ENCODE measurements at places on chromosomes 4 and X.

GRCh38 chrX:153549807-153550206 lies 32.4 kb downstream of the ATP2B3 start:
- no peak for DNase-seq

DNA sequence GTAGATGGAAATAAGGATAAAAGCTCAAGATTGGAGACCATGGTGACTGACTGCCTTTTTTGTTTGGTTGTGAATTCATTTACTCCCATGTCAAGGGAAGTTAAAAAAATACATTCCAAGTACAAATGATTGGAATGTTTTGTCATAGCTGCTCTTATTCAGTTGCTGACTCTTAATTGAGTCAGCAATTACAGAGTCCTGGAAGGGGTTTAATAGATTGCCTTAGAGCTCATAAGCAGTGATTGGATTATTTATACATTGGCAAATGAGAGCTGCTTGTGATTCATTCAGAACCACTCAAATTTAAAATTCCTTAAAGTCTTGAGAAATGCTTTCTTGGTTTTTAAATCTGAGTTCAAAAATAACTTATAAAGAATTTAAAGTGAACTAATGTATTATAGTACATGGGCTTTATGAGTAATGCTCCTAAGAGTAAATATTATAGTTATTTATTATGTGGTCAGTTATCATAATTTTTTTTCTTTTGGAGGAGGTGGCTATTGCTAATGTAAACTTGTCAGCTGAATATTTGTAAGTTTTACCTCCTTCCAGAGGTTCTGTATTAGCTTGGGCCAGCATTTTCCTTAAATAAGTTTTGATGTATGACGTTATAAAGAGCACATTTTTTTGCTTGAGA lies 13.6 kb downstream of the JADE1 start:
- peak; percentile 97 for DNase-seq

- DNase-seq = no peak
Observed at GRCh38 chr4:121943941-121944340, 7.9 kb downstream of the TRPC3 start.

GRCh38 chr4:74014332-74014731 lies 15.9 kb upstream of the CXCL5 start:
- peak; percentile 4 for DNase-seq

- peak; percentile 68 for DNase-seq
Observed at GRCh38 chr4:147340111-147340510, 140.8 kb upstream of the EDNRA start.

DNA sequence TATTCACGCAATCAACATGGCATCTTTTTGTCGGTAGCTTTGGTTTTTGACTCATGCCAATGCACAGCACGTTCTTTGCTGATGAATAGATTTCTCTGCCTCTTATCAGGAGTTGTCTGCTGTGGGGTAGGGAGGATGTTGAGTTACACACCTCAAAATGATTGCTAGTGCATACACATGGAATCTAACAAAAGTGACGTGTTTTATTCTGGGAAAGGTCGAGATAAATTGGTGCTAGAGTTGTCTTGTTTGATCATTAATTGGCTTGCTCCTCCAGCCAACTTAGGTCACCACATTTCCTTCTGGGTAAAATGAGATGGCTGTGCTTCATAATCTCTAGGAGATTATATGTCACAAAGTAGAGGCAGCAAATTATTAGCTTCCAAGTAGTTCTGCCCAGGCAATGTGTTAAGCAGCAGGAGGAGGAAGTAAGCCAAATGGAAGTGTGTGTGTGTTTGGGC lies 3.9 kb downstream of the RAB9A start:
- no peak for DNase-seq

DNA sequence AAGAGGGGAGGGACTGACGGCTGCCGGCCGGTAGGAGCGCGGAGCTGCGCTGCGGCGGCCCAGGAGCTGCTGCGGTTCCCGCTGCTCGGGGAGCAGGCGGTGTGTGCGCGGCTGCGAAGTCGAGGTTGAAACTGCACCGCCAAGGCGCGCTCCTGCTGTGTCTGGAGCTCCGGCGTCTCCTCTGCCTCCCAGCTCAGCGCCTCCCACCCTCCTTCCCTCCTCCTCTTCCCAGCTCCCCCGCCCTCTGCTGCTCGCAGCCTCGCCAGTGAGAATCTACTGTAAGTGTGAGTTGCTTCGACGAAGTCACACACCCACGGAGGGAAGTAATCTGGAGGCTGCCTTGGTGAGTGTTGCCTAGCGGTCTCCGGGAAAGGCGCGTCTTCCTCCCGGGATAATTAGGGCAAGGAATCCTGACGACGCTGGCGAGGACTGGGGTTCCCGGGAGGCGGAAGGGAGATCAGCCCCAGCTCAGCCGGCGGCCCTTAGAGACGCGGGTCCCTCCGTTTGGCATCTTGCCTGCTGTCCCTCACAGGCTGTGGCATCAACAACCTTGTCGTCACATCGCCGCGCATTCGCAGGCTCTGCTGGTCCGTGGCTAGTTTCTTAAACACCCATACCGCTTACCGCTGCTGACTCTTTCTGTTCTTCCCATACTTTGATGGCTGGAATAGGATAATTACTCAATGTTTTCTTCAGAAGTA lies at the start of gene EPHA5:
TSS of gene EPHA5 (minus strand) at position 159 of the 701 bp plus-strand sequence. CDS start 747 bp downstream, outside the sequence.
- DNase-seq = peak; percentile 93

GRCh38 chr4:35604252-35604651 lies 640.1 kb downstream of the ARAP2 start:
- no peak for DNase-seq

GRCh38 chr4:16993956-16994840 lies 95.8 kb upstream of the LDB2 start:
- DNase-seq = no peak

DNA sequence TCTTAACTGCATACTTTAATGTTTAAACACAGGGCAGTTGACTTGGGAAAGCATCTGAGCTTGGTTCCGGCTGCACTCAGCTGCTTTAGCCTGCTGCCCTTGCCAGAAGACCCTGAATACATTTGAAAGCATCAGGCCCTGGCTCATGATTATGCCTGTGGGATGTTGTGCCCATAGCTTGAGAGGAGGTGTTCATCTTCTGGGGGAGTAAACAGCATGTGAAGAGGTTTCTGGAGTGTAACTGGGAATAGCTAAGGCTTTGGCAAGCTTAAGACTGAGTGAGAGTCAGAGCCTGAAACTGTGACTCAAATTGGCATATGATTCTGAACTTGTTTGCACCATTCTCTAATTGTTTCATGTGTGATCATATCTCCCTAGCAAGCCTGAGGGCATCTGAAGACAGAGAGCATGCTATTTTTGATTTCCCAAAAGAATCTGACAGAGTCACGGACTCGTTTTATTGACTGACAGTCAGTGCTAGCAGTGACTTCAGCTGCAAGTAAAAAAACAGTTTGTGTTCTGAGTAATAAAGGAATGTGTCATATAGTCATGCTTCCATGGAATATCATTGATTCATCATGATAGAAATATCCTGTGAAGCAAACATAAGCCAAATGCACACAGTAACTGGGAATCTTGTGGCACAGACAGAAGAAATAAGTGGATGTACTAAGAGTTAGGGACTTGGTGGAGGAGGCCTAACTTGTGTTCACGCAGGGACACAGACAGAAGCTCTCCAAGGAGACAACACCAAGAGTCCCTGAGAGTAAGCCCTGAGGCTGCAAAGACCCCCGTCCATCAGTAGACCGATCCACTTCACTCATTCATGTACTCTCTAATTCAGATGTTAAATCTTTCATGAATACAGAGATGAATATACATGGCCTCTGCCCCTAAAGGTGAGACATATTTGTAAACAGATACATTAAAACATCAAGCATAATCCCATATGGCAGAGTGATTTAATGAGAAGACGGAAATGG lies 100.7 kb downstream of the SYNPO2 start:
- DNase-seq = peak; percentile 98

- no peak for DNase-seq
Observed at GRCh38 chr4:115489279-115489678, 375.9 kb upstream of the NDST4 start.

DNA sequence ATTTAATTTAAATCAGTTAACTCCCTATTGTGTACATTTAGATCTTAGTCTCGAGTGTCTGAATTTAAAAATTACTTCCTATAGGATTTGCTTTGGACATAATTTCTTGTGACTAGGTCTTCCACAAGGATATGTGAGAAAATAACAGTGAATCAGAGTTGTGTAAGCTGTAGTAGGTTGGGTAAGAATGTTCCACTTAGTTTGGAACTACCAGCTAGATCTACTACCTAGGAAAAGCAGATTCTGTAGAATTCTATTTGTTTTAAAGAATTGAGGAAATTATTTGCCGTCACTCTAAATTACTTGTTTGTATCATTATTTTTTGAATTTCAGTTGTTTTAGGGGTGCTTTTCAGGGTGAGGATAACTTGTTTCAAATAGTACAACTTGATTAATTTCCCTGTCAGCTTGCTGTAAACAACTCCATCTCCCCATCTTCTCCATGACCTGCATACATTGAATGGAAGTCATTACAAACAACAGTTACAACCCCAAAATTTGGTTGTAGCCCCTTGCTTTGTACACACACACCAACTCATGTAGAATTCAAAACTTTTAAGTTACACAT lies 1.3 kb downstream of the MTHFD2L start:
- DNase-seq = no peak

GRCh38 chrX:138345801-138346200 lies 365.7 kb downstream of the FGF13 start:
- DNase-seq = no peak

- no peak for DNase-seq
Observed at GRCh38 chrX:70509078-70509477, 64.4 kb downstream of the DLG3 start.

DNA sequence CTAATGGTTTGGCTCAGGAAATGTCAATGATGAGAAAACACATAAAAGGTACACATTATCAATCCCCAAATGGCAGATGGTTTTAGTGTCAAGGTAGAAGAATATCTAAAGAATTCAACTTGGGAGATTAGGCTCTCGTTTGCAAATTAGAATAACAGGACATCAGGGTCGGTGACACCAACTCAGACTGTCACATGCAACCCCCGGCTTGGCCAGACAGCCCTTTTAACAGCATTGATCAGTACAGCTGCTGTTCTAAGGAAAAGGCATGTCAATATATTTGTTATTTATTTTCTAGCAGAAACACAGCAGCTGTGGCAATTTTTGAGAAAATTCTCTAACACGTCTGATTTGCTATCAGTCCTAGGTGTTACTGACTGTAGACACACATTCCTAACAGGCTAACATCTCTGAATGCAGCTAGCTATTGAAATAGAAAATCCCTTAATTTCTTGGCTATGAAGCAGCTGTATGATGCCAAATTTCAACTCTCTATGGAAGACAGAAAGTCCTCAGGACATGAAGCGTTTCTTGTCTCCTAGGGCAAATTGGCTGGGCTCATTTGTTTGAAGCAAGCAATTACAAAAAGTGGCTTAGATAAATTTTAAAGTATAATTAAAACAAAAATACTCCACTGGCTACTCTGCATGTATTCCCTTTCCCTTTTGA lies 269.0 kb upstream of the CXXC4 start:
- DNase-seq = no peak

DNA sequence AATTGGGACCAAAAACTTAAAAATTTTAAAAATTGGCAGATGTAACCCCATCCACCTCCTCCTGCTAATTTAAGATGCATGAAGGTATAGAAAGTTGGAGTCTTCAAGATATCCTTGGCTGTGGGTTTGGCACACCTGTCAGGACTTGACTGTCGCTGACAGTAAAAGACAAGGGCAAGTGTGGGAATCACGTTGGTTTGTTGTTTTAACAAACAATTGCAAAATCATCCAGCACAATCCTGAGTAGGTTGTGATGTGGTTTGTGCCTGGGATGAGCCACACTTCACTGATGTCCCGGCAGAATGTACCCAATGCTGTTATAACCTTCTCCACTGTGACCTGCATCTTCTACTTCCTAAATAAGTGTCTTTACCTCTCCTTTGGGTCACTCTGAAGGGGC lies 24.0 kb downstream of the HOPX start:
- no peak for DNase-seq

DNA sequence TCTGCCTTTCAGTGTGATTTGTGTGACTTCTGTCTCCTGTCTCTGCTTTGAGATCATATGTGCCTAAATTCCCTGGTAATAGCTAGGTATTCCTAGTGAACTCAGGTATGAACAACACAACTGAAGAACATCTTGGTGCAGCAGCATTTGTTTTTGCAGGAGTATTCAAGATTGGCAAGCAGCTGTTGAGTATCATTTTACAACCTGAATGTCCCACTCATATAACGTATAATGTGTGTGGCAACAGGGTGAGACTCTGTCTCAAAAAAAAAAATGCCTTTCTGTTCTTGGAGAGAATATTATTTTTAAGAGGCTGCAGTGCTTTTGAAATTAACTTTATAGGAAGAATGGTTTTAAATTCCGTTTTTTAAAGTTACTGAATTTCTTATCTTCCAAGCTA lies 7.7 kb downstream of the LSM6 start:
- no peak for DNase-seq

DNA sequence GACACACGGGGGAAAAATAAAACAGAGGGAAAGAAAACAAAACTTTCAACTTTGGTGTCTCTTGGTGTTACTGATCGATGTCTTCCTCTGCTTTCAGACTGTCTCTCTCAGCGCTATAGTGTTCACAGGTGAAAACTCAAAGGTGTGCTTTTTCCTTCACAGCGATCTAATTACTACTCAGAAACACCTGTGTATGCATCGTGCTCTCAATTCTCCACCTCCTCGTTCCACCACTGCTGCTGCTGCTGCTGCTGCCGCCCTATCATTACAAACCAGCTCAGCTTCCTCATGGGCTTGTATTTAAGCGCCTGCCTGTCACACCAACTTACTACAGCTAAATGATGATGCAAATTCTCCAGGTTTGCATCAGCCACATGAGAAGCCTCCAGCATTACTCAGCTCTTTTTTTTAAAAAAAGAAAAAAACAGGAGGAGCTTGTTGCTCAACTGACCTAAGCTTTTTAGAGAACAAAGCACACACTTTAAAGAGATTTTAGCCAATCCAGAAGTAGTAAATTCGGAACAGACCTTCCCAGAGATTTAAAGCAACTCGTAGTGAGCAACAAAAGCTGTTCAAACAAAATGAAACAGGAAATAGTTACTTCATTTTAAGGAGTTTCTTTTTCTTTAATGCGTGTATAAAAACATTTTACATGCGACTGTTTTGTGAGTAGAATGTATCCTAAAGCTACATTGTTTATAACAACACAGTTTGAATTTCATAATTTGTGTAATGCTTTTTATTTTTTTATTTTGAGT lies at the start of gene SLC7A11:
TSS of gene SLC7A11 (minus strand) at position 274 of the 758 bp plus-strand sequence. CDS start 280 bp downstream, outside the sequence.
- DNase-seq = peak; percentile 99

- no peak for DNase-seq
Observed at GRCh38 chr4:3245676-3246075, 3.3 kb upstream of the MSANTD1 start.

DNA sequence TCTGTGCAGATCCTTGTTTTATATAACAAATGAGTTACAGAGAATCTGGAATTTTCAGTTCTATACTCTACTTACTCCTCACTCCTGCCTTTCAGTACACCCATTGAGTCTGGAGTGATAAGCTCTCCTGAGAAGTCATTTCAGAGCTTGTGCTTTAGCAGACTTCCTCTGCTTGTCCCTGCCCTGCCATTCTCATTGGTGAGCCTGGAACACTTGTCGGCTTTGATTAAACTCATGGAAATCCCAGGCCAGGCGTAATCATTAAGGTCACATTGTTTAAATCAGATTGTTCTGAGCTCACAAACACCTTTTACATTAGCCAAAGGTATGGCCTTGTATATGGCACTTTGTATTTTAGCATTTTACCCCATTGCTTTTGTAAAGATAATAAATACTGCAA lies 102.7 kb downstream of the CNKSR2 start:
- DNase-seq = no peak

- DNase-seq = peak; percentile 29
Observed at GRCh38 chr4:128942607-128943006, 133.1 kb downstream of the JADE1 start.

- no peak for DNase-seq
Observed at GRCh38 chr4:147365396-147365795, 115.5 kb upstream of the EDNRA start.

GRCh38 chr4:60133375-60133774 lies 1066.8 kb upstream of the ADGRL3 start:
- DNase-seq = peak; percentile 53
